Fibroblast of skin of right biceps (primary cell): ENCODE measurements at places on chromosomes 7 and 10.
A peak's percentile ranks its signal among the peaks of the same experiment; 100 is the strongest.

DNA sequence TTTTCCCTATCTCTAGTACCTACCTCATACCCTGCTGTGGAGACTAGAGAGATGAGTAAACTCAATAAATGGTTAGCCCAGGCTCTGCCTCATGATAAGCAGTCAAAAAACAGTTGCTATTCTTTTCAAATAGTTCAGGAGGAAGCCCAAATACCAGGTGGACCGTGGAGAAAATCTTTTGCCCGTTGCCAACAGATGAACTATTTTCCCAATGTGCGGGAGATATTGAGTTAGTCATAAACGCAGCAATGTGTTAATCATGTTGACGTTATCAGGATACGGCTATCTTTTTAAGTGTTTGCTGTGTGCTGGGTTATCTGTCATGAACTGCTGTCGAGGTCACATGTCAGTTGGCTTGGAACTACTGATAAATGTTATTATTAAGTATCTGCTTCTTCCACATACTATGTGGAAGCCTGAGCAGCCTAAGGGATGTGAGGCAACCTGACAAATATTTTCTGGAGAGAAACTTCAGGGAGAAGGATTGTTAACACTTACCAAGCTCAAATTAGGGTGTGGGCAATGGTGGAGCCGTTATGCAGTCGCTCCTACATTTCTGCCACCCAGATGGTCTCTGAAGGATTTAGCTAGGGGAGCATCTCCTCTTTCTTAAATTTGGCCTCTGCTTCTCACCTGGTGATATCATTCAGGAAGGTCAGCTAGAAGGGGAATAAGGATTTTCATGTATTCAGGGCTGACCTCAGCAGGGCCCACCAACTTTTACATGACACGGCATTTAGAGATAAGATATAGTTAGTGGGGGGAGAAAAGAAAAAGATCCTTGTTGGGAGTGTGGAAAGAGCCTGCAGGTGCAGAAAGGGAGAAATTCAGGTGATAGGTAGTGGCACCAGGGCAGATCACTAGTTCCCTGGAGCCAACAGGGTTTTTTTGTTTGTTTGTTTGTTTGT lies 33.5 kb upstream of the SLC26A3 start:
- no peak for DNase-seq

DNA sequence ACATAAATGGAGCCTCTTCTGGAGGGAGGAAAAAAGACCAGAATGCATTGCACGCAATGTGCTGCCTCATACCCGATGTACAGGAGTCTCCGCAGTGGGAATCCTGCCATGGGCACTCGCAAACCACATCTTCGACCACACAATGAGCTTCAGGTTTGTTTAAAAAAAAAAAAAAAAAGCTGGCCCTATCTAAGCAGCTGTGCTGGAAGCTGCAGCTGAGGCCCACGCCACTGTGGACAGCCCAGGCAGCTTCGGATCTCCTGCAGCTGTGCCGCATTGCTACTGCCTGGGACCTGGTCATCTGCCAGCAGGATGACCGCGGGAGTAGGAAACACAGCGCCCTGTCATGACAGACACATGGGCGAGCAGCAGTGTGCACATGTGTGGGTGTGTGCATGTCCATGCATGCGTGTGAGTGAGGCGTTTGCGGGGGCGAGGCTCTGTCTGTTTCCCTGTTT lies 26.0 kb downstream of the EN2 start:
- DNase-seq = no peak

- DNase-seq = no peak
Measured at GRCh38 chr10:112376396-112376790, 2.5 kb downstream of the ACSL5 start.

- no peak for DNase-seq
Measured at GRCh38 chr10:57624856-57625592, 642.7 kb downstream of the IPMK start.

DNA sequence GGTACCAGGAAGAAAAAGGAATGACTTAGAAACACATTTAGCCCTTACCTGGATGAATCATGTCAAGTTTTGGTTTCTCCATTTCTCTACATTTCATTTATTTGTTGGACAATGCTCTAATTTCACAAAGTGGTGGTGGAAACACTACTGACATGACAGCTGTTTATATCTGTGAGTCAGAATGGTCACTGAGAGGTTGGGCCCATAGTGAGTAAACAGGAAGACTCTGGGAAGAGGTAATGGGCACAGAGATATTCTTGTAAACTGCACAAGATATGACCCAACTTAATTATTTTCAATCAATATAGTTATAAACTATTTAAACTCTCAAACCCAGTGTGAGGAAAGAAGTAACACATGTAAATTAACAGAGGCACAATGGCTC lies 176.3 kb upstream of the MEOX2 start:
- DNase-seq = no peak

GRCh38 chr10:6089334-6090219 lies 743 bp downstream of the RBM17 start:
- peak; percentile 40 for DNase-seq

GRCh38 chr10:119030421-119031250 lies 1.1 kb downstream of the NANOS1 start:
- DNase-seq = peak; percentile 40

GRCh38 chr10:65949526-65949925 lies 976.3 kb upstream of the LRRTM3 start:
- no peak for DNase-seq
